Right ventricle myocardium superior (tissue), 1 donor: ENCODE measurements at places on chromosomes 7 and 10. TPM values are rescaled to one million over a fixed set of nuclear protein-coding genes. Genes with fewer than 3 reads are reported as not detected.
A peak's percentile ranks its signal among the peaks of the same experiment; 100 is the strongest.

GRCh38 chr10:61031341-61031740 is 87.4 kb upstream of the RHOBTB1 start:
- DNase-seq = no peak

Gene NPSR1
- not detected for total RNA-seq

DNA sequence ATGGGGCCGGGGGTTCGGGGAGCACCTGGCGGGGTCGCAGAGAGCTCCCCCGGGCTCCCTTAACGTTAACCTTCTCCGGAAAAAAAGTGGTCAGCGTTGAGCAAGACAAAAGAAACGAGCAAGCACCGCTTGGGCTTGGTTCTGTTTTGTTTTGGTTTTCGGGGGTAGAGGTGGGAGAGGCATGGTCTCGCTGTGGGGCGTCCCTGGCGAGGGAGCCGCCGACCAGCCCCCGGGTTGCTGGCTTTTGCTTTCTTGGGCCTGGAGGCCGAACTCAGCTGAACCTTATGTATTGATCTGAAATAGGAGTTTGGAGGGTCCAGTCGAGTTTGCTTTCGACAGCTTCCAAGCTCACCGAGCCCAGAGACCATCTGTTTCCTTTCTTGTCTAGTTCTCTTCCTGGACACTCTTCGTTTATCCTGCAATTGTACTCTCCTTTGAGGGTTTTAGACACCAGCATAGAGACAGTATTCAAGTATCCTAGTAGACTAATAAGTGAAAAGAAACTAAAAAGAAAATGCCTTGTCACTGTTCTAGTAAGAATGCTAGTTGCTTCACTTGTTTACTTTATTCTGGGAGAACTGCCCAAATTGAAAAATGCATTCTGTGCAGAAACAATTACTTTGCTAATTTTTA is 980 bp downstream of the FHIP2A start:
- no peak for DNase-seq

GRCh38 chr7:84274029-84274638 is 79.5 kb upstream of the SEMA3A start:
- no peak for DNase-seq

Gene EPHA1
- total RNA-seq = 0.08 TPM

Gene FANK1
- total RNA-seq = 0.51 TPM

Gene FKBP6
- not detected for total RNA-seq

DNA sequence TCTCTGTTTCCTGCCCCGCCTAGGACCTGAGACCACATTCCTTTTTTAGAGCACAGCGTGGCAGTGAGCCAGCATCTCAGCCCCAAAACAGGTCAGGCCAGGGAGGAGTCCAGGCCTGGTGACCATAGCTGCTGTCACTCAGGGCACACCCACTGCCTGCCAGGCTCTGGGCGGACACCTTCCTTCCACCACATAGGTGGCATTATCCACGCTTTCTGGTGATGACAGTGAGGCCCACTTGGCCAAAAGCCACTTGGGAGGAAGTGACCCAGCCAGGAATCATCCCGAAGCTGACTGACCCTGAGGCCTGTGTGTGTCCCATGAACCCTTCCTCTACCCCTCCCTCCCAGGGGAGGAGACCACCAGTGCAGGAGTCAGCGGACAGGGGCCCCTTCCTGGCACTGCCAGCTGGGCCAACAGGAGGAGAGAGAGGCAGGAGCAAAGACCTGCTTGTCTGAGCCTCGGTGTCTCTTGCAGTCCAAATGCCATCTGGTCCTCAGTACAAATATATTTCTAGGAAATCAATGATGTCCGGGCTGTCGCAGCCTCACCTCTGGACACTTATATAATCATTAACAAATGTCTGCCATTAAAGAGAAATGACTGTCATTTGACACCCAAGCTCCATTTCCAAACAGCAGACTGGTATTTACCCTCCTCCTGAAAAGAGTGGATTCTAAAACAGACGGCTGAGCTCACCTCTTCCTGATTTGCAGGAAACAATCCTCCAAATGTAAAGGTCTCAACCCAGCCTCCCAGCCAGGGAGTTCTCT is 63.0 kb downstream of the ABRAXAS2 start:
- peak; percentile 89 for DNase-seq

DNA sequence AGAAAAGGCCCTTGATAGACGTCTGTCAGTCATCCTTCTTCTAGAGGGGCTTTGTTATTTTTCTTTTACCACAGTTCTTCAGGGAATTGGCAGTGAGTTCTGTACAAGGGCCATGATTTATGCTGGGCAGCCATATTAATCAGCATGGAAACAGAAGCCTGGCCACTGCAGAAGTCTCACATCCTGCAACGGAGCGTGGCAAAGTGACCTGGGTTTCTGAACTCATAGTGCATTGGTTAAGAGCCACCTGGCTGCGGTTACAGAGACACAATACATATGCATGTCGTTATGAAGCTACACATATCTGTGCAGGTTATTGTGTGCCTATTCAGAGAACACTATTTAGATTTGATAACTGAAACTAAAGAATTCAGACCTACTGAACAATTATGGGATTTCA is 419.4 kb upstream of the CELF2 start:
- DNase-seq = no peak

Gene NEUROD6
- total RNA-seq = not detected

GRCh38 chr7:121187676-121188075 is 141.1 kb upstream of the WNT16 start:
- no peak for DNase-seq

DNA sequence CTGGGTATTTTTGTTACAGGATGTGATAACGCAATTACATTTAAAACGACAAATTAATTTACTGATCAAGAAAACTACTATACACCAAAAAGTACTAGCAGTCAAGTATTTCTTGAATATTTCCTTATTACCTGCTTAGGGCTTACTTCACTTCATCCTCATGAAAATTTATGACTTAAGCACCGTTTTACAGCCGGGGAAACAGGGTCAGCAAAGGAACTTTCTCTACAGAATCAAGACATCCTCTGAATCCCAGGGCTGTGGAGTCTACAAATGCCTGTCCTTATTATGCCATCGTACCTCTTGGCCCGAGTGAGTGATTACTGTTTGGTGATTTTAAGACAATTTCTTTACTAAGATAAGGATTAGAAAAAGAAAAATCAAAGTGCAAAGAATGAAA is 248.3 kb downstream of the ZMYND11 start:
- DNase-seq = no peak

- DNase-seq = no peak
Measured at GRCh38 chr7:93364806-93365205, 132.6 kb downstream of the VPS50 start.

DNA sequence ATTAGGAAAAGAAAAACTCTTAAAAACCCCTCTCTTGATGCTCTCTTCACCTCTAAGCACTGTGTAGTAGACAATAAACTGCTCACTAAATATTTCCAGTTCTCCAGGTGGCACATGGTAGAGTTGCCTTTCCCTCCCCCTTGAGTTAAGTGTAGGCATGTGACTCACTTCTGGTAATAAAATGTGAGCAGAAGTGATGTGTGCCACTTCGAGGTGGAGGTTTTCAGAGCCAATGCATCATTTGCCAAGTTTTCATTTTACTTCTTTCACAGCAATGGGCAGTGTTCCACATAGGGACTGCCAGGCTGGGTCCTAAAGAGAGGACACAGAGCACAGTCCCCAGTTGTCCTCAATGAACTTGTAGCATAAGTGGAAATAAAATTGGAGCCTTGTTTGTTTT is 131.6 kb upstream of the NPY start:
- DNase-seq = no peak

DNA sequence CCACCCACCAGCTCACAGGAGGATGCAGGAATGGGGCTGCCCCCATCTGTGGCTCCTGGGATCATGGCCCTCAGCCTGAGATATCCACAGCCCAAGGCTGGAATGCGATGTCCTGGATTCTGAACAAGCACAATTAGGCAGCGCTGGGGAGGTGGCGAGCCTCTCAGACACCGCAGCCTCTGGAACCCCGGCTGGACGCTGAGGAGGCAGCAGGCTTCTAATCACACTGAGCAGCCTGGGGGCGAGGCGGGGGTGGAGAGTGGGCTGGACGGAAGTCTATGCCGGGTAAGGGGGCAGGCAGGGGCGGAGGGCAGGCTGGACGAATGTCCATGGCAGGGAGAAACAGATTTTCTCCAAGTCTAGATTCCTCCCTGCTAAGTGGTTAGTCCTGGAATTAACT is 56.4 kb downstream of the DPYSL4 start:
- no peak for DNase-seq

GRCh38 chr10:102452672-102453340 is 1.5 kb upstream of the C10orf95 start:
- DNase-seq = no peak

Gene NANOS1
- 10.0 TPM for total RNA-seq

- peak; percentile 67 for DNase-seq
Measured at GRCh38 chr10:31770307-31770902, 158.2 kb downstream of the ARHGAP12 start.

Gene LHFPL3
- total RNA-seq = not detected

DNA sequence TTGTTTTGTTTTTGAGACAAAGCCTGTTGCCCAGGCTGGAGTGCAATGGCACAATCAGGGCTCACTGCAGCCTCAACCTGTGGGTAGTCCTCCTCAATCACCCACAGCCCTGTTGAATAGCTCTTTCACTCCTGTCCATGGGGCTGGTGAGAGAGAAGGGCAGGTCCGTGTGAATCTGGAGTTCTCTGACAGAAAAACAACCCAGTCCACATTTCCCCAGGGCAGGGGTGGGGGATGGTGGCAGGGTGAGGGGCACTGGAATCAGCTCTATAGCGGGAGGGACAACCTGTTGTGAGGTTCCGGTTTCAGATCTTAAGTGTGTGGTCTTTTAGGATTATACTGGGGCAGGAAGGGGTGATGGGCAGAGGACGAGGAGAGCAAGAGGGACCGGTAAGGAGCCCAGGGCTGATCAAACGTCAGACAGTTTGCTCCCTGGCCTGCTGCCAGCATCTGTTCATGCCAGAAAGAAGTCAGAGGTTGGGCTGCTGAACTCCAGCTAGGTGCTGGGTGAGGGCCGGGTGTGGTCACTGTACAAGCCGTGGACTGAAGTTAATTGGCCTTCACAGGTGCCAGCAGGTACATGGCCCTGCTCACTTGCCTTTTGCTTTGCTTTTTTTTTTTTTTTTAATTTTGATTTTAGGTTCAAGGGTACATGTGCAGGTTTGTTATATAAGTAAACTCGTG is 33.2 kb upstream of the MKRN1 start:
- peak; percentile 71 for DNase-seq

Gene PRSS2
- total RNA-seq = not detected

DNA sequence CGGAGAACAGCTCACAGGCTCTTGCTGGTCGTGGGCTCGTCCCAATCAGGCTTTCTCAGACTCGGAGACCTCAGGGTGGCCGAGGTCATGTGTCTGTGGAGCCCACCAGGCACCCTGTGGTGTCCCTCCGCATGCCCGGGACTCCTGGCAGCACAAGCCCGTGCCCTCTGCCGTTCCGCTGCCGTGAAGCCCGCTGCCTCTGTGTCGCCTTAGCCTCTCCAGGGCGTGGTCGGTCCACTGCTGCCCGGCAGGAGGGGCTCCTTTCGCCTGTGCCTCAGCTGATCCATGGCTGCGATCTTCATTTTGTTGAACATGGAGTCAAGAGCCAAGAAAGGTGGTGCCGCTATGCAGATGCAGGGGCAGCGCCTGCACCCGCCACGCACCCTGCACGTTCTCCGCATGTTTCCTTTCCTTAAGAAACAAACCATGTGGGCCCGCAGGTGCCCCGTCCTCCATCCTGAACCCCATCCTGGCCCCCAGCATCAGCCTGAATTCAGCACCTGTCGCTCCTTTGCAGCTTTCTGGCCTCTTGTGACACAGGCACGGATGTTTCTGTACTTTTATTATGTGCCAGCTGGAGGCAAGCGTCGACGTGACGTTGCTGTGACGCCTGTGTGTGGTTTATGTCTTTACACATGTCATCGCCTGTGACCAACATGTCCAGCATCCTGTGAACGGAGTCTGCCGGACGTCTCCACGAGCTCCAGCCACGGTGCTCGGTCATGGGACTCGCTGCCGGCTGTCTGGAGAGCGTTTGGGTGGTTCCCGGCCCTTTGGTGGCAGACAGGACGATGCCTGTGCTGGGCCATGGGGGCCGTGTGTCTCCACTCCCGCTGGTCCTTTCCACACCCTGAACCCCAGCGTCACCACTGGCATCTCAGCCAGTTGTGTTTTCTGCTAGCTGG is 69.9 kb downstream of the NKX6-2 start:
- peak; percentile 43 for DNase-seq

DNA sequence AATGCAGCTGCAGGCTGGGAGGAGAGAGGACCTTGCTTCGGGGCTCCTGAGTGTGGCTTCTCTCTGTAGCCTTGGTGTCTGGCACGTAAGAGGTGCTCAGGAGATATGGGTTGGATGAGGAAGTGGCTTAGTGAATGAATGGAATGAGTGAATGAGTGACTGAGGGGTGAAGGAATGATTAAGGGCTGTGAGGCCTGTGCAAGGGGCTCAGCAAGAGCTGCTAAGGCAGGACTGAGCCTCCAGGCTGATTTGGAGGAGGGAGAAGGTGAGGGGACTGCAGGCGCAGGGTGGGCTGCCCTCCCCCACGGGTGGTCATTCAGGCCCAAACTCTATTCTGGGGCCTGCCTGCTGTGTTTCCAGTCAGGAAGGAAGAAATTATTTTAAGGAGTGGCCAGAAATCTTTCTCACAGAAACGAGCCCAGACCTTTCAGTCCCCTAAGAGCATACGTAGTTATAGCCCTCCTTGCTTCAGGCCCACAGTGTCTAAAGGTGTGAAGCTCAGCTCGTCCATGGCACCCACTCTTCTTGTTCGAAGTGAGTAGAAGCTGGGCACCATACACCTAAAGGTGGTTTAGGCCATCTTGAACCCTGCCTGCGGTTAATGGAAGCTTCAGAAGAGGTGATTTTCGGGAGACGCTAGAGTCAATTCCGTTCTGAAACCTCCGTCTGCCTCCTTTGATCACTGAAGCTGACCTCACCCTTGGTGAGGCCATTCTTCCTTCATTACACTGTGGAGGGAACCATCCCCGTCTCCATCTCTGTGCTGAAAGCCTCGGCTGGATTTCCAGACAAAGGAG is 49.5 kb upstream of the SAMD8 start:
- DNase-seq = no peak

DNA sequence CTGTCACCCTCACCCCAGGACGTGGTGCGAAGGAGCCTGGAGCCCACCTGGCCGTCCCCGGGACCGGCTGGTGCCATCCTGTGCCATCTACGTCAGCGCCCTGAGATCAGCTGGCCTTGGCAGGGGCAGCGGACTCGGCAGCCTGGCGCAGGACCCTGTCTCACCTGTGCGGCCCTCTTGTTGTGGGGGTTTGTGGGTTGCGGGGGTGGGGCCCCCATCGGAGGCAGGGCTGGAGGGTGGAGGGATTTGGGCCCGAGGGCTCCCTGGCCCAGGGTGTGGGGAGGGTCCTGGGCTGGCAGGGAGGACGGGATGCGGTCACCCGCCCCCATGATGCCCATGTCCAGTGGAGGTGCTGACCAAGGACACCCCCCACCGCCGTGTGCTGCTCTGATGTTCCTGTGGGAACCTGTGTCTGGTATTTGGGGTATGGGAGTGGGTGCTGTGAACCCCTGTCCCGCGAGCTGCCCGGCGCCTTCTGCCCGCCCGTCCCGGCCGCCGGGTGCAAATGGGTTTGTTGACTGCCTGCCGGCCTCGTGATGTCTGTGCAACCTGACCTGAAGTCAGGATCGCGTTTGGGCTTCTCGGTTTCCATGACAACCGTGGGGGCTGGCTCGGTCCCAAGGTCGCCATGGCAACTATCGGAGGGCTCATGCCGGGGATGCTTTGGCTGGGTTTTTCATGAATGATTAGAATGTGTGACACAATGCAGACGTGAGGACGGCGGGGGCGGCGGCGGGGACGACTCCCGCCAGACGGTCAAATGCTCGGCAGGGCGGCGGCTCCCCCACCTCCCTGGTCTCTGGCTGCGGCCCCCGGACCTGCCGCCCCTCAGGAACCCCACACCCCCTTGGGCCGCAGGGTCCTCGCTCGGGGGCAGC is 7.3 kb downstream of the MAFK start:
- peak; percentile 95 for DNase-seq

Gene PRKRIP1
- total RNA-seq = 9.8 TPM

Gene MRPS24
- 200 TPM for total RNA-seq

GRCh38 chr10:73850863-73851461 is 23.4 kb downstream of the CAMK2G start:
- no peak for DNase-seq
